ENCODE measurements at places on chromosomes 6 and 20.

DNA sequence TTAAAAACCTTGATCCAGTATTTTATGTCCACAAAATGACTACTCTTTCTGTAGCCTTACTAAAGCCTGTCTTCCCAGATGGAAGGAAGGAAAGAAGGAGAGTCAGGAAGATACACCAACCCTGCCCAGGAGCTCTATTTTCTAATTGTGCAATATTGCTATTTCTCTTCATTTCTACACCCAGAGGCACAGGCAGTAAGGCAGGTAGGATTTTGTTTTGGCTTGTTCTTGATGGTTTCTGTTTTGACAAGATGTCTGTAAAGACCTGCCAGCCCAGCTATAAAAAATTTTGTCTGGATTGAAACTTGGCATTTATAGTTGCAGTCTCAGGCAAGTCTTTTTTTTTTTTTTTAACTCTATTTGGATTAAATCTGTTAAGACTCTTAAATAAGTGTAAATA, 587.5 kb upstream of the ARID1B start:
- DNase-seq = no peak

DNA sequence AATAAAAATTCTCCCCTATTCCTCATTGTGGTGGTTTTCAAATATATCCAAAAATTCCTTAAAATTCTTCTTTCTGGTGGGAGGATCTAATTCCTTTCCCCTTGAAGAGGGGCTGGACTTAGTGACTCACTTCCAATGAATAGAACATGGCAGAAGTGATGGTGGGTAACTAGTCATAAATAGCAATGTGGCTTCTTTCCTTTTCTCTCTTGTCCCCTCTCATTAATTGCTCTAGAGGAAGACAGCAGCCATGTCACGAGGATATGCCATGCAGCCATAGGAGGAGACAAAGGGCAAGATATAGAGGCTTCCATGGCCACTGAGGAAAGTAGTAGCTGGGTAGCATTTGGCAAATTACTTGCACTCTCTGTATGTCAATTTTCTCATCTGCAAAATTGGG, 5.9 kb downstream of the VNN2 start:
- DNase-seq = no peak

GRCh38 chr20:51994751-51995417, 192.6 kb upstream of the SALL4 start:
- DNase-seq = no peak

- DNase-seq = no peak
Observed at GRCh38 chr6:42279966-42280629, 62.4 kb upstream of the MRPS10 start.

GRCh38 chr20:54559890-54560289, 84.5 kb downstream of the DOK5 start:
- no peak for DNase-seq

DNA sequence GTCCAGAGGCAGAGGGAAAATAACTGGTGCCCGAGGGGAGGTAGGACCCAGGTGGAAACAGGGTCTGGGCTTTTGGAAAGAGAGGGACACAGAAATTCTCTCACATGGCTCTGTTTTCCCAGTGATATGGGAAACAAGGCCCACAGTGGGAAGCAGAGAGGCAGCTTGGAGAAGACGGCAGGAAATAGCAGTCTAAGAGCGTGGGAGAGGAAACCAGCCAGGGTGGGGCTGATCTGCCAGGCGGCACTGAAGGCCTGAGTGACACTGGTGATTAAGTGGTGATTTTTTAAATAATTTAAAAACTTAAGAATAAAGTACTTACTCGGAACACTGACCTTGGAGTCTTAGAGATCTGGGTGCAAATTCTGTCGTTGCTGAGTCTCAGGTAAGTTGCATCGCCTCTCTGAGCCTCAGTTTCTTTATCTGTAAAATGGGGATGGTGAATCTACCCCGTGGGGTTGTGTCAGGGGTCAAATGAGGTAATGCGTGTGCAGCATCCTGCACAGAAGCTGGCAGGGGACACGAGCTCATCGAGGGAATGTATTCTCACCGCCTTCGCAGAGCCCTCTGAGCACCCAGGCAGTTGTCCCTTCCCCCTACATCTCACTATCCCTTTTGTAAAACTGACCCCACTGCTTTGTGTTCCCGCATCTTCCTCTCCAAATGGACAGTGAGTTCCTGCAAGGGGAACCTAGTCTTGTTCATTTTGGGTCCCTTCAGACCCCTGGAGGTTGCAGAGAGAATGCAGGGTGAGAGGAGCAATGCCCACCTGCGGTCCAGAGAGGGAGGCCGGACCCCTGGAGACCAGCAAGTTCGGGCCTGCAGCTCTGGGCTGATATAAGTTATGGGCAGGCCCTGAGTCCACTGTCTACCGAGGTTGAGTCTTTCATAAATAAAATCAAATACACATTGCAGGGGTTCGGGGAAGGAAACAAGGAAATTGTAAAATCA, 228.6 kb upstream of the PMEPA1 start:
- DNase-seq = no peak

- DNase-seq = no peak
Observed at GRCh38 chr20:16104783-16105182, 468.5 kb downstream of the KIF16B start.

DNA sequence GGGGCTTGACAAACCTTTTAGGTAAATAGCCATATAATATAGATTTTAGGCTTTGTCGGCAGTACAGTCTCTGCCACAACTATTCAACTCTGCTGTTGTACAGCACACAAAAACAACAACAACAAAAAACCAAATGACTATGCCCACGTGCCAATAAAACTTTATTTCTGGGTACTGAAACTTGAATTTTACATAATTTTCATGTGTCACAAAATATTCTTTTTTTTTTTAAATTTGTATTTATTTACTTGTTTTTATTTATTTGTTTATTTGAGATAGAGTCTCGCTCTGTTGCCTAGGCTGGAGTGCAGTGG, 34.8 kb upstream of the B4GALT5 start:
- DNase-seq = no peak

All from HL-60 (cell line).